KG1 (cell line): ENCODE measurements at places on chromosomes 4 and X.

- no peak for DNase-seq
Measured at GRCh38 chr4:100828986-100829685, 311.3 kb upstream of the EMCN start.

DNA sequence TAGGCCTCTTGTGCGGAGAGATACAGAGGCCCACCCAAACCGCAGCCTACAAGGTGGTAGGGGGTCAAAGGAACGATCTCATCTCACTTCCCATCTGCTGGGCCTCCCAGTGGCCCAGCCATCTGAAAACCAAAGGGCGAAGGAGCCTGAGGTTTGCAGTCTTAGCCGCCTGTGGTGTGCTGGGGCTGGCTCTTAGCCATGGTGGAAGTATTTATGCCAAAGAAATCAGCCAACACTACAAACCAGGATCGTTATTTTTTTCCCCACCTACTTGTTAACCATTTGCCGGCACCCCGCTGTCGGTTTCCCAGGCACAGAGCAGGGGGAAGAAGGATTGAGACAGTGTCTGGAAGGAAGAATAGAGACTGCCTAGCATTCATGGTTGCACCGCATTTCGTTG lies 30.9 kb upstream of the CDKL5 start:
- DNase-seq: no peak

DNA sequence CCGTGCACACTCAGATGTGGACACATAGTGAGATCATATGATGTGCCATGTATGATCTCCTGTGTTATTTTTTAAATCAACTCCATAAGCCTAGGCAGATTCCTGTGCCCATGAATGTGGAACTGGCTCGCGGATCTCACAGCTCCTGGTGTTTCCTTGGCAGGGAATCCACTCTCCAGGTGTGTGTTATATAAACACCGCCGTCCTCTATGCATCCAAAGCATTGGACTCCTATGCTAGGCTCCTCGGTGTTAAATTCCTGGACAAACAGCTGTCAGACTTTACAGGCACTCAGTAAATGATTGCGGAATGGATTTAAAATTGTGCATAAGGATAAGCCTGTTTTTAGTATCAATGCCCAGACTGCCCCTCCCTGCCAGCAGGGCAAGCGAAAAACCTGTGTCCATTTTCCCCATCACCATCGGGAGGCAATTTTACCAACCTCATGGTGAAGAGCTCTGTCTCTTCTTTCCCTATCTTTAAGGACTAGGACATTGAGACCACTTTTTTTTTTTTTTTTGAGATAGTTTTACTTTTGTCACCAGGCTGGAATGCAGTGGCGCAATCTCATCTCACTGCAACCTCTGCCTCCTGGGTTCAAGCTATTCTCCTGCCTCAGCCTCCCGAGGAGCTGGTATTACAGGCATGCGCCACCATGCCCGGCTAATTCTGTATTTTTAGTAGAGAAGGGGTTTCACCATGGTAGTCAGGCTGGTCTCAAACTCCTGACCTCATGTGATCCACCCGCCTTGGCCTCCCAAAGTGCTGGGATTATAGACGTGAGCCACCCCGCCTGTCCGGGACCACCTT lies 23.6 kb upstream of the GPR78 start:
- no peak for DNase-seq

DNA sequence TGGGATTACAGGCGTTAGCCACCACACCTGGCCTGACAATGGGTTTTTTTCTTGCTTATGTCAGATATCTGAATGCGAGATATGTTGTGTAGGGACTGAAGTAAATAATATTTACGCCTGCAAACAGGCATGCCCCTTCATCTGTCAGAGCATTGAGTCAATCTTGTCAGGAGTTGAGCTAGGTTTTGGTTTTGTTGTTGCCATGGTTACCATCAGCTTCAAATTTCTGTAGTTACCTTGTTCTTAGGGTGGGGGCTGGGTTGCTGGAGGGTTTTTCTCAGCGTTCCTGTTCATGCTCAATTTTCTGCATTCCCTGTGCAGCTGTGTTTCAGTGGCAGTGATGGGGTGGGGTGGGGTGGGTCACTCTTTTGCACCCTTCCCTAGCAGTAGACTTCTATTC lies 14.5 kb downstream of the MRPL1 start:
- DNase-seq: no peak

DNA sequence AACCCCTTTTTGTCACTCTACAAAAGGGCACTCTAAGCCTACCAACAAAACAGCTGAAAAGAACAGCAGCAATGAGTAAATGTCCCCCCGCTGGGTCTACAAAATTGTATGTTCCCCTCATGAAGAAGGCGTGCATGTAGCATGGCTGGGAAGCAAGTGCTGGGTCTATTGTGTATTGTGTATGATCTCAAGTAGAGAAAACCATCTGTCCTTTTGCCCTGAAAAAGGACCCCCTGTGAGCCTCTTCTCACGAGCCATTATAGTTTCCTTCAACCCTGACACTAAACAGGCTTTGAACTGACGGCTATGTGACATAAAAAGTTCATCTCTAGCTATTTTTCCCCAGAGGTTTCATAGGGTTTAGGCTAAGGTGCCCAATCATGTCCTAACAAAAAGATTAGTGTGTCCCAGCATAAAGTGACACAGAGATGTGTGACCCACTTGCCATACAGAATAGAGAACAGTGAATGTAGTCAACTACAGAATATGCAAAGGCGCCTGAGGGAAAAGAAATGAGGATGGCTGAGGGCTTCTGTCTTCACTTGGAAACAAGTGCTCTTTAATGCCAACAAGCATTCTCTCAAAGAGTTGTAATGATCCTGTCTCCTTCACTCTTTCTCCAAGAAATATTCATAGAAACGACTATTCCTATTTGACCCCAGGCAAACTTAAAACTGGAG lies 27.3 kb downstream of the COL25A1 start:
- DNase-seq: no peak

- DNase-seq: no peak
Measured at GRCh38 chr4:65661471-65661870, 8.8 kb downstream of the EPHA5 start.
